ENCODE measurements at places on chromosomes 6 and 20. TPM values are rescaled to one million over a fixed set of nuclear protein-coding genes. Genes with fewer than 3 reads are reported as not detected.

The LST1 gene
- 66.6 TPM for total RNA-seq

The HUS1B gene
- total RNA-seq, result 2.8 TPM

The ELOVL4 gene
- 2.1 TPM for total RNA-seq

The BAK1 gene
- total RNA-seq, result 67.9 TPM

The TFAP2A gene
- total RNA-seq, result not detected

The FLOT1 gene
- 252 TPM for total RNA-seq

The SDC4 gene
- total RNA-seq, result 222 TPM

The KCNS1 gene
- 0.51 TPM for total RNA-seq

The MAFB gene
- 2.3 TPM for total RNA-seq

The EPHA7 gene
- not detected for total RNA-seq

The NRSN2 gene
- total RNA-seq, result 5.1 TPM

The EYS gene
- total RNA-seq, result not detected

The FOXA2 gene
- total RNA-seq, result not detected

The GPR63 gene
- total RNA-seq, result 3.2 TPM

The ZNF341 gene
- total RNA-seq, result 6.8 TPM

The MUC21 gene
- not detected for total RNA-seq

The WFDC10B gene
- not detected for total RNA-seq

The CAPN11 gene
- not detected for total RNA-seq

The DEFB121 gene
- total RNA-seq, result not detected

The HLA-DRB5 gene
- 15.8 TPM for total RNA-seq

Measured in activated T-helper 1 cell treated with anti-CD3 and anti-CD28 coated beads, Interleukin-12 subunit alpha, Interleukin-12 subunit beta, Interleukin-2, Interleukin-4 antibody, amounts not matched to agents 30 ng/mL and 10 ng/mL and 1 ng/mL, durations not matched to agents 14 hours and 24 hours and 36 hours (primary cell).